ENCODE measurements at places on chromosomes 1 and 21. TPM values are rescaled to one million over a fixed set of nuclear protein-coding genes. Genes with fewer than 3 reads are reported as not detected.
A peak's percentile ranks its signal among the peaks of the same experiment; 100 is the strongest.

DNA sequence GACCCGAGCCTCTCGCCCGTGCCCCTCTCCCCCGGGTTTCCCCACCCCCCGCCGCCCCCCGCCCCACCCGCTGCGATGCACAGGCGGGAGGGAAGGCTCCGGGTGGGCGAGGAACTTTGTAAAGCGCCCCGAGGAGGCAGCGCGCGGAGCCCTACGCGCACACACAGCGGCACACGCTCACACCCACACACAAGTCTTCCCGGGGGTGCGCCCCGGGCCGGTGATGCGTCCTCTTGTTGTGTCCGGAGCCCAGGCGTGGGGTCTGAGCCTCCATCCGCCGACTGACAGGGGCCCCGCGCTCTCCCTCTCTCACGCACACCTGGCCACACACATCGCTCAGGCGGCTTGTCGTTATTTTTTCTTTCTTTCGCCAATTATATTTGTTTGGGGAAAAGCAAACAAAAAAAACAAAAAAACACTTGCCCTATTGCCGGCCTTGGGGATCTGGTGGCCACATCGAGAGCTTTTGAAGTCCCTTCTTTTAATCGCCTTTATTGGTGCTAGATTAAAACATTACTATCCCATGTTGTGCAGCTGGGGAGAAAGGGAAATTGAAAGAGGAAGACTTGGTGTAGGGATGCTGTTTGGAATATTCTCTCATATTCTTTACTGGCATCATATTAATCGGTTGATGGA, 770 bp downstream of the NTNG1 start:
- DNase-seq, result no peak
- H3K27me3 ChIP-seq, result peaks cover 5% of the 10 kb centered on the region
- H3K27ac ChIP-seq, result no peak overlapping the region
- H3K36me3 ChIP-seq, result no peaks in the 10 kb centered on the region
- H3K4me3 ChIP-seq, result peak overlapping the region; percentile 46
- H3K4me1 ChIP-seq, result no peaks in the 10 kb centered on the region

- H3K36me3 ChIP-seq, result peaks cover 22% of the 10 kb centered on the region
- H3K27ac ChIP-seq, result no peak overlapping the region
- no peaks in the 10 kb centered on the region for H3K4me1 ChIP-seq
- H3K27me3 ChIP-seq, result no peaks in the 10 kb centered on the region
Measured at GRCh38 chr1:108193333-108193732, 6.8 kb downstream of the SLC25A24 start.

DNA sequence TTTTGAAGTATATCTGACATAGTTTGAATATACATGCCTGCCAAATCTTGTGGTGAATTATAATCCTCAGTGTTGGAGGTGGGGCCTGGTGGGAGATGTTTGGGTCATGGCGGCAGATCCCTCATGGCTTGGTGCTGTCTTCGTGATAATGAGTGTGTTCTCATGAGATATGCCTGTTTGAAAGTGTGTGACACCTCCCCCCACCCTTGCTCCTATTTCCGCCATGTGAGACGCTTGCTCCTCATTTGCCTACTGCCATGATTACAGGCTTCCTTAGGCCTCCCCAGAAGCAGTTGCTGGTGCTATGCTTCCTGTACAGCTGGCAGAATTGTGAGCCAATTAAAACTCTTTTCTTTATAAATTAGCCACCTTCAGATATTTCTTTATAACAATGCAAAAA, 436.6 kb upstream of the BEND5 start:
- no peaks in the 10 kb centered on the region for H3K36me3 ChIP-seq
- no peak overlapping the region for H3K4me3 ChIP-seq
- H3K4me1 ChIP-seq, result no peaks in the 10 kb centered on the region
- no peak overlapping the region for H3K27ac ChIP-seq
- no peaks in the 10 kb centered on the region for H3K27me3 ChIP-seq

DNA sequence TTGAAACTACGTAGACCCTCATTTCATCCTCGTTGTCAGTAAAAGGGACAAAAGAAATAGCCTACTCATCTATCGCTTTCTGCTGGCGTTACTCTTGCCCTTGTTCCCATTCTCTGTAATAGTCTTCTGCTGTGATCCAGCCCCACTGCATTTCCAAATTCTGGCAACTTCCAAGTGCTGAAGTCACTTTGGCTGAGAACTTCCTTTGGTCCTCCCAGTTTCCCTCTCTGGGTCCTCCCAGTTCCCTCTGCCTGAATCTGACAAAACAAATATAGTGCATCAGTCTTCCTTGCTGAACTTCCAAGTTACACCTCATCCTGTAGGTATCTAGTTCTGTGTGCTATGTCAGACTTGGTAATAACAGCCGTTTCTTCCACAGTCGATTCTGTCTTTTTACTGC, 47.0 kb upstream of the PLA2G4A start:
- H3K4me1 ChIP-seq, result no peaks in the 10 kb centered on the region
- H3K27me3 ChIP-seq, result no peaks in the 10 kb centered on the region
- no peak overlapping the region for H3K27ac ChIP-seq
- DNase-seq, result no peak

- H3K27ac ChIP-seq, result no peak overlapping the region
- peaks cover 95% of the 10 kb centered on the region for H3K27me3 ChIP-seq
- H3K4me1 ChIP-seq, result no peaks in the 10 kb centered on the region
- no peak overlapping the region for H3K4me3 ChIP-seq
- no peak for DNase-seq
Measured at GRCh38 chr1:156646738-156647211, 4.9 kb downstream of the BCAN start.

DNA sequence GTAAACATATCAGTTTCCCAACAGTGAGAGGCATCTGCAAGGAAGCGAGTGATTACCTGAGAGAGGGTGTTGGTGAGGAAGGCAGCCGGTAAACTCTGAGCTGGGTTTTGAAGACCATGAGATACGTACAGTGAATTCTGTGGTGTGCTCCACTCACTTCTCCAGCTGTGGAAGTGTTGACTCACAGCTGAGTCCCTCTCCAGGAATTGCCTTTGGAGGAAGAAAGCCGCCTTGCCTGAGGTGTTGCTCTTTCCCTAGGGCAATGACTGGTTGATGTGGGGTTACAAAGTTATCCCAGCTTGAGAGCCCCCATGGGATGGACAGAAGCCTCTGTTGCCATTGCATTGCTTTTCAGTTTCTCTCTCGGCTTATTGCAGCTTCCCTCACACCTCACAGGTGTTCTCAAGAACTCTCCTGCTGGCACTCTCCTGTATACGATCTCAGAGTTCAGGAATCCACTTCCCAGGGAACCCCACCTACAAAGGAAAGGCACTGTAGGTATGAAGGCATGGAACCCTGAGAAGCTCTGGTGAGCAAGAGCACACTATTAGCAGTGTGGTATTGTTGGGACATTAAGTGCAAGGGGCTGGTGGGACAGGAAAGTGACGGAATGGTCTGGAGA, 10.8 kb downstream of the NHLH1 start:
- no peaks in the 10 kb centered on the region for H3K36me3 ChIP-seq
- no peak overlapping the region for H3K4me3 ChIP-seq

- no peaks in the 10 kb centered on the region for H3K36me3 ChIP-seq
- no peaks in the 10 kb centered on the region for H3K27me3 ChIP-seq
- DNase-seq, result no peak
- no peaks in the 10 kb centered on the region for H3K4me1 ChIP-seq
- no peak overlapping the region for H3K4me3 ChIP-seq
Measured at GRCh38 chr21:25494804-25495203, 112.5 kb downstream of the MRPL39 start.

- H3K27me3 ChIP-seq, result no peaks in the 10 kb centered on the region
- no peaks in the 10 kb centered on the region for H3K4me1 ChIP-seq
- no peak overlapping the region for H3K27ac ChIP-seq
Measured at GRCh38 chr1:70896224-70896623, 151.4 kb downstream of the PTGER3 start.

DNA sequence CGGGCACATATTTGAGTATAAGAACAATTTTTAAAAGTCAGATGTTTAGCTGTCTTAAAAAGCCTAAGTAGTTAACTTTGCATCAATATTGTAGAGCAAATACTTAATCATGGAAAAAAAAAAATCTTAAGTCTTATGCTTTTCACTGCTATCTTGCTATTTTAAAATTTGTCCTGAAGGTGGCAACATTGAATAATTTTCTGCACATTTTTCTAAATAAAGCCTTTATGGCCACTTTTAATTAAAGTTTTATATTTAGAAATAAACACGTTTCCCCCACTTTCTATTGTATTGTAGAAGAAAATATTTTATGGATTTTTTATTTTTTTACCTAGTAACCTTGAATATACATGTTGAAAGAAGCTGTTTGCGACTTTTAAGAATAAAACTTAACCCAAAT, 198.8 kb downstream of the AMY1C start:
- no peaks in the 10 kb centered on the region for H3K27me3 ChIP-seq
- no peaks in the 10 kb centered on the region for H3K36me3 ChIP-seq
- no peak overlapping the region for H3K27ac ChIP-seq
- no peaks in the 10 kb centered on the region for H3K4me1 ChIP-seq
- H3K4me3 ChIP-seq, result no peak overlapping the region

- peak; percentile 88 for DNase-seq
- H3K27ac ChIP-seq, result no peak overlapping the region
- H3K27me3 ChIP-seq, result no peaks in the 10 kb centered on the region
- peak overlapping the region; percentile 9 for H3K4me3 ChIP-seq
- H3K4me1 ChIP-seq, result no peaks in the 10 kb centered on the region
- peaks cover 3% of the 10 kb centered on the region for H3K36me3 ChIP-seq
Measured at GRCh38 chr1:93081716-93082115, 2.6 kb downstream of the MTF2 start.

DNA sequence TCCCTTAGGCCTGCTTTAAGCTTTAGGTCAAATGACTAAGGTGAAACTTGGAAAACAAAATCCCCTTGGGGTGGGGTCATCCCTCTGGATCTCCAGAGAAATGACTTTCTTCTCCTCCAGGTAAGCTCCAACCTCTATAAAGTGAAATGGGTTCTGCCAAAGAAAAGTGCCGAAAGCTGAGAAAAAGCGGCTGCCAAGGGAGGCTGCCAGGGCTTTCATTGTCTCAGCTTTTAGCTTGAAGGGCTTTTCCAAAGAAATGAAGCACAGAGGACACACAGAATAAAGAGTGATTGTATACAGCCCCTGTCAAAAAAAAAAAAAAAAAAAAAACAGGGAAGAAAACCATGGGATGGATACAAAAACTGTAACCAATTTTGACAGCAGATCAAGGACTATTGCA, 126.9 kb downstream of the TGFBR3 start:
- peaks cover 12% of the 10 kb centered on the region for H3K4me1 ChIP-seq
- H3K4me3 ChIP-seq, result no peak overlapping the region
- H3K27ac ChIP-seq, result no peak overlapping the region
- no peak for DNase-seq
- H3K27me3 ChIP-seq, result no peaks in the 10 kb centered on the region
- peaks cover 4% of the 10 kb centered on the region for H3K36me3 ChIP-seq

DNA sequence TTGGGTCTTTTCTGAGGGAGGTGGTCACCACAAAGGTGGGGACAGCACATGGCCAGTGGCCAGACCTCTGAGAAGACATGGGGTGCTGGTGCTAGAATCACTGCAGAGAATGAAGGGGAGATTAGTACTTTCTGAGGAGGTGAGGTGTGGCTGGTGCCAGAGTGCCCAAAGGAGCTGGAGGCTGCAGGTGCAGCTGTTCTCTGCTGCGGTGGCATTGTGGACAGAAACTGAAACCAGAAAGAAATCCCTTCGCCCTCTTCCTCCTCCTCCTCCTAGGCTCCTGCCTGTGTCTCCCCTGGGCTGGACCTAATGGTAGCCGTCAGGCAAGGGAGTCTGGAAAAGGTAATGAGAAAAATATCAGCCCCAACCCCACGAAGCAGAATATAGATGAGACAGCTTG, 261.7 kb downstream of the TM2D1 start:
- no peak overlapping the region for H3K27ac ChIP-seq
- no peaks in the 10 kb centered on the region for H3K36me3 ChIP-seq

DNA sequence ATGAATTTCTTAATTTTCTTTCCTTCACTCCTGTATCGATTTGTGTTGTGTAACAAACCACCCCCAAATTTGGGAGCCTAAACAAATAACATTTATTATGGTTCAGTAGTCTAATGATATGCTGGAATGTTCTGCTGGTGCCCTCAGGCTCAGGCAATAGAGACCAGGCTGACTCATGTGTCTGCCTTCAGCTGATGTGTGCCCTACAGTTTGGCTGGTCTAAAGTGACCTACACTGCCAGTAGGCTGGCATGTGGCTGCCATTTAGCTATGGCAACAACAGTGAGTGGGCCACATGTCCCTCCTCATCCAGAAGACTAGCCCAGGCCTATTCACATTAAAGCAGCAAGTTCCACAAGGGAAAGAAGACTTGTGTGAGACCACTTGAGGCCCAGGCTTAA, 115.8 kb downstream of the PTPRC start:
- no peak for DNase-seq
- H3K36me3 ChIP-seq, result no peaks in the 10 kb centered on the region
- H3K27me3 ChIP-seq, result no peaks in the 10 kb centered on the region
- H3K27ac ChIP-seq, result no peak overlapping the region

- H3K27me3 ChIP-seq, result no peaks in the 10 kb centered on the region
- H3K4me3 ChIP-seq, result no peak overlapping the region
- DNase-seq, result peak; percentile 96
- peaks cover 5% of the 10 kb centered on the region for H3K4me1 ChIP-seq
- no peak overlapping the region for H3K27ac ChIP-seq
Measured at GRCh38 chr1:214660900-214661299, 57.9 kb downstream of the CENPF start.

- no peaks in the 10 kb centered on the region for H3K36me3 ChIP-seq
- no peak overlapping the region for H3K27ac ChIP-seq
- no peak overlapping the region for H3K4me3 ChIP-seq
Measured at GRCh38 chr1:94769551-94769950, 50.6 kb upstream of the SLC44A3 start.

DNA sequence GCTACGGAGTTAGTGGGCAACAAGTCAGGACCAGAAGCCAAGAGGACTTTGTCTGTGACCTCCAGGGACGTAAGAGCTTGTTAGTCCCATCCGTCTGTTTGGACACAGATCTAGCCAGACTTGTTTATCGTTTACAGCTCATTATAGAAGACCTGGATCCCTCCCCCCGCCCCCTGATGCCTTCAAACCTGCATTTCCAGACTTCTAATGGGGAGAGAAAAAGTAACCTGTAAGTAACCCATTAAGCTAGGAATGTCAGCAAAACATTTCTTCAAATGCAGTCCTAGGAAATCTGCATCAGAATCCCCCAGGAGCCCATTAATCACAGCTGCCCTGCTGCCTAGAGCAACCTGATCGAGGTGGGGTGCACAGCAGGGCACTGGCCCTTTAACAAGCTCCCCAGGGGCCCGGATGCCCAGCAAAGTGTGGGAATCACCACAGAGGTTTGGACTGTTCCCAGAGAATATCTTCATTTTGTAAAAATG, 1.4 kb upstream of the MAD2L2 start:
- peaks cover 2% of the 10 kb centered on the region for H3K36me3 ChIP-seq
- no peak for DNase-seq
- peaks cover 3% of the 10 kb centered on the region for H3K4me1 ChIP-seq

DNA sequence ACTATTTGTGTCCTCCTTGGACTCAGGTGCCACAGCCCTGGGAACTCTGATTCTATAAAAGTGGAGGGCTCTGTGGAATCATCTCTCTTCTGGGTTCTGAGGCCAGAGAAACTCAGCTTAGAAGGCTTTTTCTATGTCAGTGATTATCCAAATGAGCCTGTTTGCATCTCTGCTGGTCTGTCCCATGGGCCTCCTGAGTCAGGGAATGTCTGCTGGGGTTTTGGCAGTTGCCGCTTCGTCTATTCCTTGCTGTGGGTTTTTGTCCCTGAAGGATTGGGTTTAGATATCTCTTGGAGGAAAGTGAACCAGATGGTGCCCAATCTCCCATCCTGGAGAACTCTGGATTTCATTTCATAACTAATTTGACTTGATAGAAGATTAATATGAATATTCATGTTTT, 297.6 kb downstream of the HHAT start:
- no peak overlapping the region for H3K27ac ChIP-seq
- H3K27me3 ChIP-seq, result no peaks in the 10 kb centered on the region
- H3K4me1 ChIP-seq, result no peaks in the 10 kb centered on the region
- no peak for DNase-seq
- H3K36me3 ChIP-seq, result no peaks in the 10 kb centered on the region

The RNU1-4 gene
- total RNA-seq, result under 0.01 TPM

The TNFRSF18 gene
- not detected for total RNA-seq

The ATP6V1G3 gene
- not detected for total RNA-seq

The NPHS2 gene
- not detected for total RNA-seq

The DCST1 gene
- total RNA-seq, result not detected

The RNF207 gene
- total RNA-seq, result 2.7 TPM

The PLXNA2 gene
- total RNA-seq, result 0.72 TPM

The C1orf226 gene
- total RNA-seq, result under 0.01 TPM

All from IMR-90 (cell line).